ENCODE measurements at places on chromosomes 1 and 21.
A peak's percentile ranks its signal among the peaks of the same experiment; 100 is the strongest.

DNA sequence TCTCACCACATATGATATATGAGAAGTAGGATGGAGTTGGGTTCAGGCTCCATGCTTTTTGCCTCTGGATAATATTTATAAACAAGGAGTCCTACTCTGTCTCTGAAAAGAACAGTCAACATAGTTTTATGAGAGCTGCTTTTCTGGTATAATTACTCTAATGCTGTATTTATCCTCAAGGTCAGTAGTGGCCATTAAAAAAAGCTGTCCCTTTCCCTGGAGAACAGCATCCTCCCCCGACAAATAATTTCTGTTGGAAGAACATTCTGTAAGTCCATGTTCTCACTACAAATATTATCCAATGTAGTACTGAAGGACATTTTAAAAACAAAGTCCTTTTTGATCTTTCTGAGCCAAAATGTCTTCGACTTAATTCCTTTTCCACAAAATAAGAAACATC is 9.0 kb upstream of the RGS5 start:
- no peak for DNase-seq

- DNase-seq: no peak
Observed at GRCh38 chr1:119472080-119472818, 34.8 kb upstream of the HSD3B1 start.

GRCh38 chr1:109947582-109948284 is 36.8 kb upstream of the AHCYL1 start:
- DNase-seq: no peak

DNA sequence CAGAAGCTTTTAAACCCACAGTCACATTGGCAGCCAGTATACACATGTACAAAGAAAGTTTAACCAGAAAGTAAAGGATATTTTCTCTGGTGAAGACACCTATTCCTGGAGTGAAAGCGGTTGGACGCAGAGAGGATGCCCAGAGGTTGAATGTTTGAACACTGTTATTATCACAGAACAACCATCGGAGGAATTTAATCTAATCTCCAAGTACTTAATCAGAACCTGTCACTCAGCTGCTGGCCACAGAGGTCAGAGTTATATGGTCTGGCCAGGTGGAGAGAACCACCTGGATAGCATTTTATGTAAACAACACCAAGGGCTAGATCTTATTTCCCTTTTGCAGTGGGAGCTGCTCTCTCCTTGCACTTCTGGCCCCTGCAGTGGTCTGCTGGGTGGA is 29.4 kb downstream of the SPATA46 start:
- DNase-seq: no peak

GRCh38 chr1:116493484-116494352 is 77.1 kb downstream of the CD58 start:
- no peak for DNase-seq

DNA sequence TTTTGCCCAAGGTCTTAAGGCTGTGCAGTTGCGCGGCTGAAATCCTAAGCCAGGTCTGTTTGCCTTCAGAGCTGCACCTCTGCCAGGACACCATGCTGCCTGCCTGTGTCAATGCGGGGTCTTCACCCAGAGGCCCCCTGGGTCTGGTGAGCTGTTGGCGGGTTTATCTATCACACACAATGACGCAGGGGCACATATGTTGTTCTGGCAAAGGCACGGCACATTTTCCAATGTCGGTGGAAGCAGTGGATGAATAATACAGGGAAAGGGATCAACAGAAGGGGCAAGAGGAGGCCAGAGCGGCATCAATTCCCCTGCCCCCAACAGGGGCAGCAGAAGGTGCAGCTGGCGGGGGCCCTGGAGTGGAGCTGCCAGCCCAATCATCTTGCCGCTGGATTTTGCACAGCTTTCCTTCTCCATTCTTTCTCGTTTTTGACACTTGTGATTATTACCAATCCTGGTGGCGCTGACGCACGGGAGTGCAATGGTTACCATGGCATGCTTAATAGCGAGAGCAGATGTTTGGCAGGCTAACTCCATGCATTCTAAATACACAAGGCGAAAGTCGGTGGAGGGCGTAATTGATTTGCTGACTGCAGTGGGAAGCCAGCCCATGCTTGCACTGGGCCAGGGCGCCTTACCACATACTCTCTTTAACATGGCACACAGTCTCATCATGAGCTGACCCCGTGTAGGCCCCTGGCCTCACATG is 45.8 kb upstream of the CYP2J2 start:
- DNase-seq: no peak

DNA sequence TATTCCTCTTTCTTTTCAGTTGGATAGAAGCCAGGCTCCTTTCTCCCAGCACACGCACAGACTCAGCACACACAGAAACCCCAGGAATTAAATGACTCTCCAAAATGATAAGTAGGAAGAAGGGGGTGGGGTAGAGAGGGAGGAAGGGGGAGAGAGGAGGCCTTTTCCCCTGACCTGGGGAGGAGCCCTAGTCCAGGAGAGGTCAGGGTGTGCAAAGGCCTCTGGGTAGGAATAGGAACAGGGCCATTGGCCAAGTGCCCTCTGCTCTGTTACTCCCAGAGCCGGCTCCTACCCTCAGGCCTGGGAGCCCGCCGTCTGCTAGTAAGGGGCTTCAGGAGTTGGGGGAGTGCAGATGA is 35.6 kb upstream of the PUM1 start:
- DNase-seq: peak; percentile 87

DNA sequence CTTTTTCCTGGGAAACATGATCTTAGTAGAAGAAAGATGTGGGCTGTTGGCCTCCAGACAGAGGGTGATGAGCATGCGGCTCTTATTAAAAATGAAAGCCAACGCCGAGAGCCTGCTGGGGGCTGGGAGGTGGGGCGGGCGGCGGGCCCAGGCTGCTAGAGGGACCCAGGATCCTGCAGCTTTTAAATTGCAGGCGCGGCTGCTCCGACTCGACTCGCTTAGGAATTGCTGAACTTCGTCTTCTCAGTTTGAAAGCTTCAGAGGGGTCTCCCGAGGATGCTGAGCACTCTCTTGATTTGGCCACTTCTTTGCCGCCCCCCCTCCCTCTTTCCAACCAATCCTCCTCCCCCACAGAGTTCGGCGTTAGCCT is 1.2 kb downstream of the AGPAT3 start:
- peak; percentile 69 for DNase-seq

DNA sequence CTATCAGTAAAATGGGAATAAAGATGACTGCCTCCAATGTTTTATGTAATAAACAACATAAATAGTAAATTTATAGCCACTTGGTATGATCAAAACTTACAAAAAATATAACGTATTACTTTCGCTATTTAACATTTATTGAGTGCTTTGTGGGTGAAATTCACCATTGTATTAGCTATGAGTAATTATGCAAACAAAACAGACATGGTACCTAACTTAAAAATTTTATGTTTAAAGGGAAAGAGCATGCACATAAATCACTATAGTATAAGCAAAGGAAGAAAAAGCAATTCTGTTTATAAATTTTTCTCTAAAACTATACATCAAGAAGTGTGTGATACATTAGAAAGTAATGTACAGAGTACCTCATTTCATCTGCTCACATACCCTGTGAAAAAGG is 1046.2 kb downstream of the NCAM2 start:
- DNase-seq: no peak

- DNase-seq: no peak
Observed at GRCh38 chr1:76833151-76833550, 34.1 kb upstream of the ST6GALNAC5 start.

DNA sequence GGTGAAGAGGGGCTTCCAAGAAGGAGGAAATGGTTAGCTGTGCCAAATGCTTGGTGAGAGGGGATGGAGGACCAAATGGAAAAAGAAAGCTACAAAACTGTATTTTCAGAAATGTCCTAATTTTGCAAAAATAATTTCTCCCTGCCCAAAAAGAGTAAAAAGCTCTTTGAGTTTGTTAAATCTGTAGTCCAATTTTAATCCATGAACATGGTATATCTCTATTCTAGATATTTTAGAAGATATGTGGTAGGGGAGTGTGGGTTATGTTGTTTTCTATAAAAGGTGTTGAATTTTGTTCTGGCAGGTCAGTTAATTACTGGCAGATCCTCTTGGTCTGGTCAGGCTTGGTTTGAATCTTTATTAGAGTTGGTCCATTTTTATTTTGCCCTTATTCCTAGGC is 474.1 kb upstream of the VAMP3 start:
- no peak for DNase-seq

DNA sequence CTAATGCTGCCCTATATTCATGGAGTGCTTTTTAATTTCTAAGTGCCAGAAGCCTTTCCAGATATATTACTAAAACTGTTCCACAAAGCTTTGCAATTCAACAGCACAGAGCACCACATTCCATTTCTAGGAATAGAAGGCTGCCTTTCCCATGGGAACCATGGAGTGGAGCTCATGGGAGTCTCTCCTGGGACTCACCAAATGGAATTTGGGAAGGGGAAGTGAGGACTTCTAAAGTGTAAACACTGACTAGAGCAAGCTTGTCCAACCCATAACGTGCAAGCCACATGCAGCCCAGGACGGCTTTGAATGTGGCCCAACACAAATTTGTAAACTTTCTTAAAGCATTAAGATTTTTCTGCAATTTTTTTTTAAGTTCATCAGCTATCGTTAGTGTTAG is 190.4 kb upstream of the TNR start:
- DNase-seq: peak; percentile 61

DNA sequence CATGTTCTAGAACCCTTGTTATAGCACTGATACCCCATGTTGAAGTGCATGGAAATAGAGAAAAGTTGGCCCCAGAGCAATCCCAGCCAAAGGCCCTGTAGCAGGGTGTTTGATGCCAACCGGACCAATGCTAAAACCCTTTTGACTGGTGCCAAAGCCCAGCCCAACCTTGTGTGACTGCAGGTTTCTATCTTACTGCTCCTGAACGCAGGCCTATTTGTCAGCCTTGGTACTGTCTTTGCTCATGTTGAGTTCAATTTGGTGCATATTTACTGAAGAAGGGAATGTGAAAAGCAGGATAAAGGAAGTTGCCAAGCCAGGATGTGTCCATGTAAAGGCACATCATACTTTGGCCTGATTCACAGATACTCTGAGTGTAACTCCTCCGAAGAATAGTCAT is 51.7 kb upstream of the NFASC start:
- DNase-seq: no peak

- DNase-seq: peak; percentile 46
Observed at GRCh38 chr1:243605604-243606003, 244.4 kb downstream of the AKT3 start.

GRCh38 chr1:153626904-153627714 is at the start of gene S100A13:
Gene S100A13 (minus strand): TSS chr1:153627505. CDS start chr1:153626472, 1,033 bp downstream.
- DNase-seq: peak; percentile 97

GRCh38 chr1:213719462-213719861 is 268.3 kb upstream of the PROX1 start:
- DNase-seq: no peak

- DNase-seq: no peak
Observed at GRCh38 chr1:38207906-38208305, 161.3 kb upstream of the POU3F1 start.

DNA sequence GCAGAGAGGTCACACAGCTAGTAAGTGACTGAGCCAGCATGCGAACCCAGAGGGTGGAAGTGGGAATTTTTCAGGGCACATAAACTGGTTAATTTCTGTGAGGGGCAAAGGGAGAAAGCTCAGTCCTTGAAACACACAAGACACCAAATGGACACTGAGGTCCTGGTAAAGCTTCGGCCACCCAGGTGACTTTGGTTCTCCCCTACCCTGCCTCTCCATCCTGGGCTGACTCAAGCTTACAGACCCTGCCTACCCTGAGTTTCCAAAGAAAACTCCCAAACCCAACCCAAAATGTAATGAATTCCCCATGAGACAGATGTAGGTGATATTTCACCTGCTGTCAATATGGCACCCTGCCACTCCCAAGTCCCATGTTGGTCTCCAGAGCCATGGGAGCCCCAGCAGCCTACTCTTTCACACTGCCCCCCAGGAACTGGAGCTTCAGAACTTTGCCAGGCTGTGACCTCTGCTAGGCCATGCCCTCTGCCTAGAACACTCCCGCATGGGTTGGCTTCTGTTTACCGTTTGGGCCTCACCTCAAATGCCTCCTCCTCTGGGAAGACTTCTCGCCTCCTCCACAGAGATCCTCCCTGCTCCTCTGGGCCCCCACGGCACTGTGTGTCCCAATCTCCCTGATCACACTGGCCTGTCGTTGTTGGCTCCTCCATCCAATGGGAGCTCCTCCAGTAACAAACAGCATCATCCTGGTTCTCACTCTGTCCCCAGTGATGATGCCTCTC is 3.7 kb upstream of the LRP8 start:
- DNase-seq: no peak

DNA sequence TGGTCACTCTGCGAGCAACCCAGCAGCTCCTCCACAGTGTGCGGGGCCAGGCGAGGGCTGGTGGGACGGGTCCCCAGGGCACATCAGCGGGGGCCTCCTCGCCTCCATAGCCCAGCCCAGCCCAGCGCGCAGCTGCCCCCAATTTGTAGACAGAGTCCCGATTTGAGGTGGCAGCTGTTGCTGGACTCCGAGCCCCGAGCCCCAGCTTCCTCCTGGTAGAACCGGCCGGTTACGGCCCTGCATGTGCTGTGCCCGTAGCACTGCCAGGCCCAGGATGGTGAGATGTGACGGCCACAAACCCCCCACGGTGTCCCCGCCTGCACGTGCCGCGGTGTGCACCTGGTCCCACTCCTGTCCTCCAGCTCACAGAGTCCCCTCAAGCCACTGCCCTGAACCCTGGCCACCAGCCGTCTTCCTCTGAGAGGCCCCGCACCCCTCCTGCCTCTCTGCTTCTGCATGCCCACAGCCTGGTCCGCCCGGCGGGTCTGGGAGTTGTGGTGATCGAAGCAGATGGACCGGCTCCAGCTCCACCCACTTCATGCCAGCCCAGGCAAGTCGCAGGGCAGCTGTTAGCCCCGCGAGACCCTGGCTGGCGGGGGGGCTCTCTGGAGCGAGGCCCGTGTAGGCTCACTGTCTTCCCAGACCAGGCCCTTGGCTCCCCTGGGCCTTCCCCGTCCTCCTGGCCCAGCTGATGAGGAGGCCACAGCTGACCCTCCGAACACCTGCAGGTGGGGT is 55.5 kb downstream of the MORN1 start:
- no peak for DNase-seq

- DNase-seq: no peak
Observed at GRCh38 chr1:242828828-242829227, 304.3 kb upstream of the PLD5 start.

DNA sequence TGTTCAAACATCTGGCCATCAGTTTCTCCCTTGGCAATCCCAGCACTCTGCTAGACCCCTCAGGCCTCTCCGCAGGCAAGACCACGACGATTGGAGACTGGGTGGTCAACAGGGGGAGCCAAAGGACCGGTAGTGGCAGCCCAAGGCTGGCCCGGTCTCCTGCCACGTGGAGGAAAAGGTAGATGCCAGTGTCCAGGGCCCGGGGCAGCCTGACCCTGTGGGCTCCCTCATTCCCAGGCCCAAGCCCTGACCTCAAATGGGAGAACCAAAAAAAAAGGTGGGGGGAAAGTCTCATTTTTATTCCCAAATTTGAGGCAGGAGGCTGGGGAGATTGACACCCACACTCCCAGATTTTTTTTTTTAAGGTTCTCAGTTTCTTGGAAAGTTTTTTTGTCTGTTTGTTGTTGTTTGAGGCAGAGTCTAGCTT is 24.8 kb downstream of the S100A6 start:
- DNase-seq: peak; percentile 81

GRCh38 chr1:189356206-189356605 is 1121.5 kb downstream of the BRINP3 start:
- no peak for DNase-seq

- no peak for DNase-seq
Observed at GRCh38 chr1:15431571-15431948, 6.7 kb upstream of the CTRC start.
